ENCODE measurements at places on chromosomes 2 and 18.

- DNase-seq, result no peak
These were observed 17.0 kb upstream of the CD8A start for GRCh38 chr2:86807468-86808275.

GRCh38 chr2:21431078-21431477, 307.3 kb downstream of the TDRD15 start:
- no peak for DNase-seq

DNA sequence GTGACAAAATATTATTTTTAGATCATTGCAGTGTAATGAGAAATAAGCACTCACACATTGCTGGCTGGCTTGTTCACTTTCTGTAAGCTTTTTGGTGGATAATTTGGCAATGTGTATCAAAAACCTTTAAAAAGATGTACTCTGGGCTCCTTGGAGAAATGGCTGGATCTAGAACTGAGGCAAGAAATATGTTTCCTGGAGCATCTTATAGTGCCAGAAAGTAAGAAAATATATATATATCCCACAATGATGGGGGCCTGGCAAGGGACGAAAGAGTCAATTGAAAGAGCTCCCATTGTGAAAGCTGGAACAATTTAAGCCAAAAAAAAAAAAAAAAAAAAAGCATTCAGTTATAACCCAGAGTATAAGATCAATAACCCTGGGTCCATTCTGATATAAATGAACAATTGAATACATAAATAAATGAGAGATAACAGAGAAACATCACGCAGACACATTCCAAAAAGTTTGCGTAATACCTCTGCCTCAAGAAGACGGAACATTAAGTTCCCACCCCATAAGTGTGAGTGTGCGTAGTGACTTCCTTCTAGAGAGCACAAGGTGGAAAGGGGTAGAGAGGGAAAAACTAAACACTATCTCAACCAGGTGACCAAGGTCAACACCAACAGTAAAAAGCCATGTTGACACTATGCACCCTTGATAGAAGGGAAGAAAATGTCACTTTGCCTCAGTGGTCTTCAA, 77.5 kb downstream of the BIN1 start:
- DNase-seq, result no peak

DNA sequence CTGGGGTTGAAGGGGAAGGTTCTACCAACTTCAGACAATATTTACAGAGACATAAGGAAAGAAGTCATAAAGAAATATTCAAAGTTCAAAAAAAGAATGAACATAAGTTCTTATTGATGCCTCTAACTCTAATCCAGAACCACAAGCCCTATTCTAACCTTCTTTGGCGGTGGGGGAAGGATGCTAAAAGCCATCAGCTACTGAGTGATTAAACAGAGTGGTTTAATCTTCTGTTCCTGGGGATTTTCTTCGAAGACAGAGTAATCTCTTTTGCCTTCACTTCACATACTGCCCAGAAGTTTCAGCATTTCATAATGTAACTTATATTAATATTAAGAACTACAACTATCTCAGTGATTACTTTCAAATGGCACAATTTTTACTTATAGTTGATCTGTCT, 51.2 kb upstream of the TXNDC2 start:
- DNase-seq, result no peak

- no peak for DNase-seq
These were observed 14.0 kb downstream of the ARMC9 start for GRCh38 chr2:231212329-231212845.

- DNase-seq, result no peak
These were observed 264.5 kb downstream of the NDUFA10 start for GRCh38 chr2:239760596-239760995.

DNA sequence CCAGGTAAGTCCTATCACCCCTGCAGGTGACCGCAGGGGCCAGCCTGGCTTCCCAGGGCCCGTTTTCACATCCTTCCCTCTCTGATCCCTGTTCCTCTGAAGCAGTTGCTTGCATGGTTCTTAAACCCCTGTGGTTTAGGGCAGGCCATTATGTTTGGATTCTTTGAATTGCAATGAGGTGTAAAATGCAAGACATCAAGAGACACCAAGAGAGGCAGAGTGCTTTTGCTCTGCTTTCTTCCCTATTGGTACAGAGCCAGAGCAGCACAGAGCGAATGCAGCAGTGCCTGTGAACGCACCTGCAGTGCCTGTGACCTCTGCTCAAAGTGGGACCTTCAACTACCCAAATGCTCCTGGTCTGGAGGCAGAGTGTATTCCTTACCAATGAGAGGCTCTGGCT, 7.6 kb downstream of the RFX8 start:
- DNase-seq, result no peak

- DNase-seq, result no peak
These were observed 11.2 kb downstream of the CFLAR start for GRCh38 chr2:201127152-201127511.

GRCh38 chr18:69874058-69874457, 73.6 kb downstream of the CD226 start:
- peak; percentile 25 for DNase-seq

- peak; percentile 39 for DNase-seq
These were observed 181.5 kb upstream of the ZFP36L2 start for GRCh38 chr2:43407935-43408334.

DNA sequence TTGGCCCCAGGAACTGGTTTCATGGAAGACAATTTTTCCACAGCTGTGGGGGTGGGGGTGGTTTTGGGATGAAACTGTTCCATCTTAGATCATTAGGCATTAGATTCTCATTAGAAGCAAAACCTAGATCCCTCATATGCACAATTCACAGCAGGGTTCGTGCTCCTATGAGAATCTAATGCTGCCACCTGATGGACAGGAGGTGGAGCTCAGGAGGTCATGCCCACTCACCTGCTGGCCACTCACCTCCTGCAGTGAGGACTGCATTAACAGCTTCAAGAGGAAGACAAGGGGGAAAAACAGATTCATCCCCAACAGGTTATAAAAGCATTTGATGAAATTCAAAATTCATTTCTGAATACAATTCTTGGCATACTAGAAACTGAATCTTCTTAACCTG, 38.5 kb downstream of the THAP4 start:
- peak; percentile 24 for DNase-seq

- DNase-seq, result peak; percentile 25
These were observed 57.7 kb upstream of the SEMA4C start for GRCh38 chr2:96927405-96928171.

DNA sequence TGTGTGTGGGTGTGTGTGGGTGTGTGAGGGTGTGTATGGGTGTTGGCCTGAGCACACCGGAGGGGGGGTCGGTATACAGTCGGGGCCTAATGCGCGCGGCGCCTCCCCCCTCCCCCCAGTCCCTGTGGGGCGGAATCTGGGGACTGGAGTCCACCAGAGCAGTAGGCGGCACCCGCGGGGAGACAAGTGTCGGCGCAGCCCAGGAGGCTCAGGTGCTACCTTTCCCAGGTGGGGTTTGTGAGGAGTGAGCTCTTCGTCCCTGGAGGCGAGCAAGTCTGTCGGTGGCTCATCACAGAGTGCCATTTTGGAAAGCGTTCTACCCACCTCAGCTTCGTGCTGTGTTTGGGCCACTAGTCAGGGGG, 2896.1 kb upstream of the TEKT4 start:
- DNase-seq, result no peak

DNA sequence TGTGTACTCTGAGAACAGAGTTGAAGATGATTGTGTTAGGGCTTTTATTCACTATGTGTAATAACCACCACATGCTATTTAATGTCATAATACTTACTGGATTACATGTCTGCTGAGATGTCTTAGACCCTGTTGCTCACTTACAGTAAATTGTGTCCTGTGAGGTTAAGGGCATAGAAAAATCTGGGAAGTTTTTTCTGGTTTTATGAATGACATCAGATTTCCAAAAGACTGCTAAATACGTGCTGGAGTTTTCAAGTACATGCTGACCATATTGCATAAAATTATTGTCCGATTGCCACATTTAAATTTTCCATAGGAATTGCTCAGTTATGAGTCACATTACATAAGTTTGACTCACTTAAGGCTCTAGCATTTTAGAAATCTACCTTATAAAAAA, 96.7 kb upstream of the COL5A2 start:
- DNase-seq, result peak; percentile 99

GRCh38 chr18:36337679-36338402, 40.3 kb downstream of the FHOD3 start:
- no peak for DNase-seq

DNA sequence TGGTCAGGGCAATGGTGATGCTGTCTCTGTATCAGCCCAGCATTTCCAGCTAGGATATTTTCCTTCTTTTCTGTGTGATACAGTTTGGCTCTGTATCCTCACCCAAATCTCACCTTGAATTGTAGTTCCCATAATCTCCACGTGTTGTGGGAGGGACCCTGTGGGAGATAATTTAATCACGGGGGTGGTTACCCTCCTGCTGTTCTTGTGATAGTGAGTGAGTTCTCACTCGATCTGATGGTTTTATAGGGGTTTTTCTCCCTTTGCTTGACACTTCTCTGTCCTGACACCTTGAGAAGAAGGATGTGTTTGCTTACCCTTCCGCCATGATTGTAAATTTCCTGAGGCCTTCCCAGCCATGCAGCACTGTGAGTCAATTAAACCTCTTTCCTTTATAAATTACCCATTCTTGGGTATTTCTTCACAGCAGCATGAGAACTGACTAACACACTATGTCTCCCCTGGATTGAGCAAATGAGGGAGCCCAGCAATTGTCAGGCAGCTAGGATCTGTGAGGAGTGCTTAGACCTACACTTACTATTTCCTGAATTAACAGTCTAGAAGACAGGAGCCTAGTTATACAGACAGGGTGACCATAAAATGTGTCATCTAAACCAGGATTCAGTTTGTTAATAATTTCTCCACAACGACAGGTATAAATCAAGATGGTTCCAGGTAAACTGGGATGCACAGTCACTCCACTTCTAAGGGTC, 6.0 kb downstream of the SCN2A start:
- DNase-seq, result no peak

DNA sequence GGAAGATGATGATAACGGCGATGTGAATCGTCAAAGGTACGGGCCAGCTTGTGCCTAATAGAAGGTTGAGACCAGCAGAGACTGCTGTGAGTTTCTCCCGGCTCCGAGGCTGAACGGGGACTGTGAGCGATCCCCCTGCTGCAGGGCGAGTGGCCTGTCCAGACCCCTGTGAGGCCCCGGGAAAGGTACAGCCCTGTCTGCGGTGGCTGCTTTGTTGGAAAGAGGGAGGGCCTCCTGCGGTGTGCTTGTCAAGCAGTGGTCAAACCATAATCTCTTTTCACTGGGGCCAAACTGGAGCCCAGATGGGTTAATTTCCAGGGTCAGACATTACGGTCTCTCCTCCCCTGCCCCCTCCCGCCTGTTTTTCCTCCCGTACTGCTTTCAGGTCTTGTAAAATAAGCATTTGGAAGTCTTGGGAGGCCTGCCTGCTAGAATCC, 3.0 kb downstream of the FZD7 start:
- peak; percentile 35 for DNase-seq

DNA sequence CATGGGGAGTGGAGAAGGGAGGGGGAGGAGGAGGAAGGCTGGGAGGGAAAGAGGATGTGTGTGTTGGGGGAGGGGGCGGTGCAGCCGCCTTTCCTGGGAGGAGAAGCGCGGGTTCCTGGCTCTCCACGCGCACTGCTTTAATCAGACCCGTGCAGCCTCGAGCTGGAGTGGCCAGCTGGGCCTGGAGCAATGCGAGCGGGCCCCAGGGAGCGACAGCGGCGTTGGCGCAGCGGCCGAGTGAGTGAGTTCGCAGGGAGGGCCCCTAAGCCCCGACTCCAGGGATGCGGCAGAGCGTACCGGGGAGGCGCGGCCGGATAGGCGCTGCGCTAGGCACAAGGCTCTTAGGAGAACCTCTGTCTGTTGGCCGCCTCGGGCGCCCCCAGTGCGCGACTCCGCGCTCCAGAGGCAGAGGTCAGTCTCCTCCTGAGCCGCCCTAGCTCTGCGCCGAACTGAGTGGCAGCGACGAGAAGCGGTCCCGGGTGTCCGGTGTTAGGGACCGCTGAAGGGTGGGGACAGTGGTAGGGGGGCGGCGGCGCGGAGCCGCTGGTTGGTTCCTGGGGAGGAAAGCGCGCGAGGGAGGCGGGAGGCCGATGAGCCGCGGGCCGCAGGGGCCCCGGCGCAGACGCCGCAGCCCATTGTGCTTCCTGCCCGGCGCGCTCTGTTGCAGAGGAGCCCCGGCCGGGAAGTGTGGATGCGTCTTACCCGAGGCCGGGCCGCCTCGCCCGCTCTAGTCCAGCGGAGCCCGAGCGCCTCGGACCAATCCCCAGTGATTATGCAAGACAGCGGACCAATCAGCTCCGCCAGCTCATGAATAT, 455 bp upstream of the DLX1 start:
- peak; percentile 95 for DNase-seq

- DNase-seq, result peak; percentile 40
These were observed 124.8 kb downstream of the EPHA4 start for GRCh38 chr2:221447310-221447709.

GRCh38 chr2:218368621-218369153, 12.0 kb downstream of the CATIP start:
- no peak for DNase-seq

DNA sequence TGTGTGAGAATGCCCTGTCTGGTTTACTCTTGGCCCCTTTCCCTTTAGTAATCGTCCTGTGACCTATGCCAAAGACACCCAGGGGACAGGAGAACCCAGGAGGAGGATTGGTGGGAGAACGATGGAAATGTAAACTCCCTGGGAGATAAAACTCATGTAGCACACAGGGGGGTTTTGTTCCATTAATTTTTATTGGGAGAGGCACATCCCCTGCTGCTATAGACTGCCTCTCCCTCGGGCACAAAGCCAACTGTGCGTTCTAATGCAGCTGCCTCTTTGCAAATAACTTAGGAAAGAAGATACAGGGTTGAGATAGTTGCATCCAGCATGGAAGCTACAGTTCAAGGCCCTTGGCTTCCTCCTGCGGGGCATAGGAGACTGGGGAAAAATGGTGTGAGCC, 489.6 kb downstream of the SLC4A3 start:
- DNase-seq, result no peak

DNA sequence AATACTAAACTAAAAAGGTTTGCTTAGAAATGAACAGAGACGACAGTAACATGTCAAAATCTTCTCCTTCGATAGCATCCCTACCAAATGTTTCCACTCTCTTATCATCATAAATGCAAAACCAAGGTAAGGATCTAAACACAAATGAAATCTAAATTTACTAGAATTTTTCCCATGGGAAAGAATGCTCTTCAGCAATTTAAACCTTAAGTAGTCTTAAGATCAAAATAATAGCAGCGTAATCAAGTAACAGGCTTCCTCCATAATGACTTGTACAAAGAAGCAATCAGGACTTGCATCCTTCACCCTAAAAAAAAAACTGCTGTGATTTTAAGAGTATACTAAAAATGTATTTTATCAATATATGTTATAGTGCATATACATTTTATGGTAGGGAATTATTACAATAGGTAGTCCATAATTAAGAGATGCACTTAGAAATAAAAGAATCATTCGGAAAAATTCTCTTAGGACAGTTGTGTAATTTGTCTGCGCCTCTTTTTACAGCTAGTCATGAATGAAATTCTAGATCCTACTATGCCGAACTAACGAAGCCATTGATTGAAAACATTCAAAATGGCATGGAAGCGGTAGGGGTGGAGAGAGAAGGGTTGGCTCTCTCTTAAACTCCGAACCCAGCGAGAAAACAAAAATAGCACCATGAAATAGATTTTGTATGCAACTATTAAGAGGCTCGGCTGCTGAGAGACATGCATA, 1.3 kb downstream of the PGAP1 start:
- DNase-seq, result no peak
